ENCODE measurements at places on chromosomes 11 and 22.

- DNase-seq: no peak
These were observed 1.9 kb downstream of the TMA7B start for GRCh38 chr22:39962071-39962470.

DNA sequence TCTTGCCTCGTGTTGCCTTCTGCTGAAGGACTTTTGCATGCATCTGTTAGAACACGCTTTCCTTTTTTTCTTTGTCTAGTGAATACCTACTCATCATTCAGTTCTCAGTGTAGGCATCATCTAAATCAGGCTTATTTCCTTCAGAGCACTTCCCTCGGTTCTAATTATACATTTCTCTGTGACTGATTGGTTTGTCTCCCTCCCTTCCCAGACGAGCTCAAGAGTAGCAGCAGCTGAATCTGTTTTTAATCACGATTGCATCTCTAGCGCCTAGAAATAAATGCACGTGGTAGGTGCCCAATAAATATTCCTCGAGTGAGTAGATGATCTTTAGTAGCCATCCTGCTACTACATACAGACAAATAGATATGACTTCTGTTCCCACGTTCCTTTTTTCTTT lies 6.3 kb downstream of the CEP164 start:
- no peak for DNase-seq

DNA sequence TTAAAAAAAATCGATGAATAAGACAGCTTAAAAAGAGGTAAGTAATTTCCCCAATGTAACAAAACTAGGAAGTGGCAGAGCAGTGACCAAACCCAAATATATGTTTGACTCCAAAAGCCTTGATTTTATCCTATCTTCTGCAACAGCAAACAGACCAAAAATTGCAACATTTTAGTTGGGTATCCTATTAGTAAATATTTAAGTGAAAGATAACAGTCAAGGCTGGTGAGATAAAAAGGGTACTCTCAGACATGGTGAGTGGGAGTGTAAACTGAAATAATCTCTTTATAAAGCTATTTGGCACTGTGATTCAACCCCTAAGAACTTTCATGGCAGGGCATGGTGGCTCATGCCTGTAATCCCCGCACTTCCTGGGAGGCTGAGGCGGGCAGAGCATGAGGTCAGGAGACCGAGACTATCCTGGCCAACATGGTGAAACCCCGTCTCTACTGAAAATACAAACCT lies 1.9 kb upstream of the RDX start:
- DNase-seq: no peak

DNA sequence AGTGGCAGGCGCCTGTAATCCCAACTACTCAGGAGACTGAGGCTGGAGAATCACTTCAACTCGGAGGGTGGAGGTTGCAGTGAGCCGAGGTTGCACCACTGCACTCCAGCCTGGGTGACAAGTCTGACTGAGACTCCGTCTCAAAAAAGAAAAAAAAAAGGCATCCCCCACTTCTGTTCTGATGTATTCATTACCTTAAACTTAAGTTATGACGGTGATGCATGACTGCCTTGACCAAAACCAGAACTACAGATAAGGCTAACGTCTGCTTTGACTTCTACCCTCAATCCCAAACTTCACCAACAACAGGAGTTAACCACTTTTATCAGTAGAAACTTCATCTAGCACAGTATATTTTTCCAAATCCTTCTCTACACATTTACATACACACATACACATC lies 9.9 kb downstream of the HTR3A start:
- DNase-seq: no peak

DNA sequence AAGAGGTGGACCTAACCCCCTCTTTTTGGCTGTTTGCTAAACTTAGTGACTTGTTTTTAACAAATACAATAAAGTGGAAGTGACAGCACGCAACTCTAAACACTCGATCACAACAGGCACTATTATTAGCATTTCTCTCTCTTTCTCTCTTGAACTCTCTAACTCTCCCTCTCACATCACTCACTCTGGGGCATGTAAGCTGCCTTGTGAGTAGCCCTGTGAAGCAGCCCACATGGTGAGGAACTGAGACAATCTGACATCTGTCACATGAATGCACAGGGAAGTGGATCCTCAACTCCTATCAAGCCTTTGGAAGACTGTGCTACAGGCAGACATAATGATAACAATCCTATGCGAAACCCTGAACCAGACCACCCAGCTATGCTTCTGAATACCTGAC lies 609.0 kb upstream of the CNTN5 start:
- no peak for DNase-seq

- DNase-seq: no peak
These were observed 92.9 kb downstream of the DYNC2H1 start for GRCh38 chr11:103202048-103202651.

GRCh38 chr11:120912504-120912903 lies 111.4 kb upstream of the TBCEL start:
- no peak for DNase-seq
